Stimulated activated effector memory CD8-positive, alpha-beta T cell treated with anti-CD3 and anti-CD28 coated beads, Interleukin-12 subunit alpha, Interleukin-12 subunit beta, amount 100 ng/mL, for 72 hours (primary cell): ENCODE measurements at places on chromosomes 3 and 15.

- no peak for DNase-seq
These were observed 88.2 kb downstream of the PTPRG start for GRCh38 chr3:61649381-61650170.

- no peak for DNase-seq
These were observed 241.4 kb downstream of the NFKBIZ start for GRCh38 chr3:102090721-102091045.

- no peak for DNase-seq
These were observed 30.4 kb upstream of the THRB start for GRCh38 chr3:24525022-24525421.

DNA sequence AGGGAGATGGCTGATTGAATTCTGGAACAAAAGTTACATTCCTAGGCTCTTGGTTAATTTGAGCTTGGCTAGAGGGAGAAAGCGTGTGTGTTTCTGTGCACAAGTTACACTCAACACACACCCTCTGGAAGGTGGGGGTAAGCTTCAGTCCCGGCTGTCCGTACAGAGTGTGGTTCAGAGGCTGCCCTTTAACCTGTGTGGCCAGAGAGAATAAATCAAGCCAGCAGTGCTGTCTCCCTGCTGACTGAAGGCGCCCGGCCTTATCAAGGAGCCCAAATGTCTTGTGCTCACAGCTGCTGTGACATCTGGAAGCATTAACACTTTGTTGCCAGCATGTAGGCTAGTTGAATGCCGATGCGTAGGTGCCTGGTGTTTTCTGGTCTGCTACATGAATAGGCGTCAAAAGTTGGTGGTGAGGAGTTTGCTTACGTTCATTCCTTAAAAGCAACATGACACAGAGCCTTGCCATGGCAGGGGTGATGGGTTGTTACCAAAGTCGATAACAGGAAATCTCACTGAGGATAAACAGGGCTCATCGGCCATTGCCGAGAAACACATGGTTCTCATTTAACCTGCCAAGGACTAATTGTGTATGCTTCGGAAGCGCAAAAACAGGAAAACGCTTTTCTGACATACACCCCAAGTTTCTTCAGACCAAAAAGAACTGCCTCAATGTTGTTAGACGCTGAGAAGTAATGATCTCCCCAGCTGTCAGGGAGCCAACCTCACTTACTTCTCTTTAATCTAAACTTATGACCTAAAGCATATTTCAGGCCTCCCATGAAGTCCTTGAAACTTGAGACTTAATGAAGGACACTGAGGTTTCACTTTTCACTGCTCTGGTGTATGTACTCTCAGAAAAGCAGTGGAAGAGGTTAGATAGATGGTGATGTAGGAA is 95.8 kb upstream of the CTDSPL start:
- no peak for DNase-seq

DNA sequence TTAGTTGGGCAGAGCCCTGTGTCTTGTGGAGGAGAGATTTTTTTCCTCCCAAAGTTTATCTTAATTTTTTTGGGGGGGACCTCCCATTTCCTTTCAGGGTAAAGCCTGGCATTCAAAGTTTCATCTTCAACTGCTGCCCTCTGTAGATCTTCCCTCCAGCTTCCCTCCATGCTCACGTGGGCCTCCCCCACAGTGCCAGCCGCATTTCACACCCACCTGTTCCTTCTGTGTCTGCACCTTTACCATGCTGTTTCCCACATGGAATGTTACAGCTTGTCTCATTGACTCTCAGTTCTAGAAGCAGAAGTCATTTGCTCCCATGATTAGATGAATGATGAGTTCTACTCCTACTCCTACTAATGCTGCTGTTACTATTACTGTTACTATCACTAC is 6.5 kb downstream of the CELF6 start:
- DNase-seq: no peak

DNA sequence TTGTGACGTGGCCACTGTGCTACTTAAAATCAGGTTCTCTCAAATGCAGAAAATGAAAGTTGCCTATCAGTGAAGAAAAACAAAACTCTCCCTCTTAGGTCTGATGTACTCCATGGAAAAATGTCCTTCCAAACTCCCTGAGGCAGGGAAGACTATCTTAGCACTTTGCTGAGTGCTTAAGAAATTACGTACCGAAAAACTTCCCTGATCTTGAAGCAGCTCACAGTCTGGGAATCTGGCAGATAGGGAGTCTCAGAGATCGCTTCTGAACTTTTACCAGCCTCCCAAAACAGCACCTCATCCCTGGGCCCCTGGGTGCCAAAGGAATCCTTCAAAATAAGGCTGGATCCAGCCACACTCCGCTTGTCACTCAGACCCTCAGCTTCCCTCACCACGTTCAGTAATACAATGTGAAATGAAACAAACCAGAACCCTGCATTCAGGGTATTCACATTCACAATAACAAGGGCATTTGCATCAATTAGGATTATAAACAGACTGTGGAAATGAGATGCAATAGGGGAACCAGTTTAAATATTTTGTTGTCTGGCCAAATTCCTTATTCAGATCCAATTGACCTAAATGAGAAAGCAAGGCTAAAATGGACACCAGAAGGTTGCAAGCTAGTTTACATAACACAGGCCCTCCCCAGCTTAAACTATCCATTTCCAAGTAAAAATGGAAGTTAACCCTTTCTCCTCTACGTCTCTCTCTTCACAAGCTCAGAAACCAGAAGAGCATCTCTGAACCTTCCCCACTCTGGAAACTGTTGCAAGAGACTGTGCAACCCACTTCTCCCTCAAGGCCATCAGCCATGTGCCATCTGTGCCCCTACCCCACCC is 20.9 kb downstream of the OSBPL10 start:
- DNase-seq: no peak

DNA sequence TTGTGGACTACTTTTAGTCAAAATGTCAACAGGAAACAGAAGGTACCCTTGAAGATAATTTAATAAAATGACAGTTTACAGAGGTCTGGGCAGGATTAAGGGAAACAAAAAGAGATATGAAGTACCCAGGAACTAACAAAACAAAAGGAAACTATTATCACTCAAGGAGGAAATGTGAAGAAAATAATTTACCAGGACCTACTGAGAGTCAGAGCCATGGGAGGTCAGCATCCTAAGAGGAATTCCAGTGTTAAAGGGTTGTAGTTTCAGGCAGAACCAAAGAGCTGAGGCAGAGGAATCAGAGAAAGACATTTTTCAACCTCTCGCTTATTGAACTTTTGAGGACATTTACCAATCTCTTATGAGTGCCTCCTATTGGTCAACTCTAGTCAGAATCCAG is 408.9 kb upstream of the CBLB start:
- DNase-seq: no peak
